Activated CD4-positive, alpha-beta memory T cell treated with anti-CD3 and anti-CD28 coated beads, Interleukin-2, amount 10 ng/mL, durations not matched to agents 7 days and 5 days (primary cell): ENCODE measurements at places on chromosomes 1 and 21. TPM values are rescaled to one million over a fixed set of nuclear protein-coding genes. Genes with fewer than 3 reads are reported as not detected.

ACTN2 gene
- not detected for total RNA-seq

LENEP gene
- total RNA-seq: 0.35 TPM

SNAPIN gene
- total RNA-seq: 35.0 TPM

KRTAP11-1 gene
- not detected for total RNA-seq

PDZK1 gene
- not detected for total RNA-seq

GRCh38 chr1:192766876-192767275, 42.0 kb upstream of the RGS2 start:
- peaks cover 12% of the 10 kb centered on the region for H3K4me1 ChIP-seq
- H3K4me3 ChIP-seq: no peak overlapping the region
- DNase-seq: no peak
- H3K27ac ChIP-seq: no peak overlapping the region
- H3K36me3 ChIP-seq: no peaks in the 10 kb centered on the region

GRCh38 chr1:47725511-47725991, 271.6 kb downstream of the TRABD2B start:
- H3K27me3 ChIP-seq: peaks cover 54% of the 10 kb centered on the region
- peaks cover 3% of the 10 kb centered on the region for H3K4me1 ChIP-seq
- H3K4me3 ChIP-seq: no peak overlapping the region
- H3K36me3 ChIP-seq: no peaks in the 10 kb centered on the region
- no peak for DNase-seq
- no peak overlapping the region for H3K27ac ChIP-seq

DNA sequence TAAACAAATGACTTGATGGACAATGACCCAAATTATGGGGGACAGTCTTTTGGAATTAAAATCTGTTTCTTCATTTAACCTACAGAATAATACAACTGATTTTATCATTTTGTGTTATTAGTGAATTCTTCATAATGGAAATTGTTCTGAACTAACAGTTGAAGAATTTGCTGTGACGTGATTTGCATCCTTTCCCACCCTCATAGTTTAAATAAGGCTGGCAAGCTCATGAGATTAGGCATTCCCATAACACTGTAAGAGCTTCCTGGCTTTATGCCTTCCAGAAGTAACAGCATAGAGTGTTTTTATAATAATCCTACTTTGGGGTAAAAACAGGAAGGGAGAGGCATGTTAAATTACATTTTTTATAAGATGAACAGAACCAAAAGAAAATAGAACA, 95.7 kb downstream of the ATP6V1G3 start:
- no peaks in the 10 kb centered on the region for H3K36me3 ChIP-seq
- no peak overlapping the region for H3K4me3 ChIP-seq
- H3K27me3 ChIP-seq: peaks cover 2% of the 10 kb centered on the region
- H3K4me1 ChIP-seq: peaks cover 11% of the 10 kb centered on the region

- peaks cover 6% of the 10 kb centered on the region for H3K27me3 ChIP-seq
- no peaks in the 10 kb centered on the region for H3K36me3 ChIP-seq
- no peaks in the 10 kb centered on the region for H3K4me1 ChIP-seq
- DNase-seq: no peak
- no peak overlapping the region for H3K27ac ChIP-seq
Observed at GRCh38 chr1:115491298-115492018, 150.3 kb upstream of the VANGL1 start.

DNA sequence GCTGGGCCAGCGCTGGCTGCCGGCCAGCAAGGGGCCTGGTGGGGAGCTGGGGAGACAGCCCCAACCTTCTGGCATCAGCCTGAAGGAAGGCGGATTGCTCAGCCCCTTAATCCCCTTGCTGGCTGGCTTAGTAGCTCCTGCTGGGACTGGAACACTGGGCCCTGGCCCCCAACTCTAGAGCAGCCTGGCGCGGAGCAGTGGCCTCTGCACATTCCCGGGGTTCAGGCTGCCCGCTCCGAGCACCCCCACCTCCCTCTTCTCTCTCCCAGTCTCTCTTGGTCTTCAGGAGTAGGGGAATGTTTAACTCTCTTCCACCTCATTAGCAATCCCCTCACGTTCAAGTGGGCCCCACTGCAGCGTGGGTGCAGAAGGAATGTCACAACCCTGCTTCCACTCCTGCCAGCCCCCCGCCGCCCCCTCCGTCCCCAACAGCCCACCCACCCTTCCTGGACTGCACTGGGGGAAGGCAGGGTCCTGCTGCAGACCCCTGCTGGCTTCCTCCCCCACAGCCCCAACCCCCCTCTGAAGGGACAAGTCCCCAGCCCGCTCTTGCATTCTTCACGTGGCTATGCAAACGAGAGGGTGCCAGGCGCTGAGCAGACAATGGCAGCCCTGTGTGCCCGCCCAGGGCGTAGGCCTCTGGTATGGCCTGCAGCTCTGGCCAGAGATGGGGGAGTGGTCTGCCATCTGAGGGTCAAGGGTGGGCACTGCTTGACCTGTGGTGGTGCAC, 980 bp upstream of the CLDN19 start:
- H3K4me3 ChIP-seq: no peak overlapping the region
- H3K36me3 ChIP-seq: peaks cover 3% of the 10 kb centered on the region
- no peak for DNase-seq
- H3K4me1 ChIP-seq: peaks cover 9% of the 10 kb centered on the region
- H3K27me3 ChIP-seq: no peaks in the 10 kb centered on the region

DNA sequence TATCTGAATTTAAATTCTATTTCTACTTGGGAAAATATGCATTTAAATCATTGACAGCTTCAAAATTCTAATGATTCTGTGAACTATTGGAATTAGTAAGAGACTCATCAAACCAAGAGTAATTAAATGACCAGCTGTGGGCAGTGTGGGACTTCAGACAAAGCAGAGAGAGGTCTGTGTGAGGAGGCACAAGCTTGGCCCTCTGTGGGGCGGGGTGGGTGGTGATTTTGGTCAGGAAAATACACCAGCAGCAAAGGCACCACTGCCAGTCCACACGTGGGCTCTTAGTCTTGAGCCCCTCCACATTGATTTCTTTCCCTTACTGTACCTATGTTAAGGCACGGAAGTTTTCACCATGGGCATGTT, 39.2 kb upstream of the RAB4A start:
- H3K36me3 ChIP-seq: no peaks in the 10 kb centered on the region
- no peak overlapping the region for H3K27ac ChIP-seq
- H3K4me1 ChIP-seq: peaks cover 5% of the 10 kb centered on the region
- DNase-seq: no peak
- no peak overlapping the region for H3K4me3 ChIP-seq

GRCh38 chr1:47579809-47580208, 142.0 kb downstream of the FOXD2 start:
- no peaks in the 10 kb centered on the region for H3K36me3 ChIP-seq
- peaks cover 29% of the 10 kb centered on the region for H3K27me3 ChIP-seq
- H3K4me3 ChIP-seq: no peak overlapping the region
- H3K4me1 ChIP-seq: no peaks in the 10 kb centered on the region
- H3K27ac ChIP-seq: no peak overlapping the region
- no peak for DNase-seq

DNA sequence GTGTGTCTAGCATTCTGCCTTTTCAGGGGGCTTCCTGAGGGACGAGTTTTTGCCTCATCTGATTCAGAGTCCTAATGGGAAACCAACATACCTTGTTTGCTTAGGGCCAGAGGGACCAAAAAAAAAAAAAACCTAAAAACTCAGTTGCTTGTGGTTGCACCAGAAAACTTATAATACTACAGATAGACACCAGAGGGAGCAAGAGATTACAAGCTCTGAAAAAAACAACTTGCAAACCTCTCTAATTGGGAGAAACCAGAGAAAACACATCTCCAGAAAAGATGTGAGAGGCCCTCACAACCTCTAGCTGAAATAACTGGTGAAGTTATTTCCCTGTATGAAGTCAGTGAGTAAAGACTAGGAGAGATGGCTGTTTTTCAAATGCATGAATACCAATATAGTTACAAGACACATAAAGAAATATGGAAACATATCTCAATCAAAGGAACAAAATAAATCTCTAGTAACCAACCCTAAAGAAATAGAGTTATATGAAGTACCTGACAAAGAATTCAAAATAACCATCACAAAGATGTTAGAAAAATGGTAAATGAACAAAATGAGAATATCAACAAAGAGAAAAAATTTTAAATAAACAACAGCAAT, 233.7 kb upstream of the NFIA start:
- no peak overlapping the region for H3K27ac ChIP-seq
- no peaks in the 10 kb centered on the region for H3K4me1 ChIP-seq
- no peaks in the 10 kb centered on the region for H3K36me3 ChIP-seq

DNA sequence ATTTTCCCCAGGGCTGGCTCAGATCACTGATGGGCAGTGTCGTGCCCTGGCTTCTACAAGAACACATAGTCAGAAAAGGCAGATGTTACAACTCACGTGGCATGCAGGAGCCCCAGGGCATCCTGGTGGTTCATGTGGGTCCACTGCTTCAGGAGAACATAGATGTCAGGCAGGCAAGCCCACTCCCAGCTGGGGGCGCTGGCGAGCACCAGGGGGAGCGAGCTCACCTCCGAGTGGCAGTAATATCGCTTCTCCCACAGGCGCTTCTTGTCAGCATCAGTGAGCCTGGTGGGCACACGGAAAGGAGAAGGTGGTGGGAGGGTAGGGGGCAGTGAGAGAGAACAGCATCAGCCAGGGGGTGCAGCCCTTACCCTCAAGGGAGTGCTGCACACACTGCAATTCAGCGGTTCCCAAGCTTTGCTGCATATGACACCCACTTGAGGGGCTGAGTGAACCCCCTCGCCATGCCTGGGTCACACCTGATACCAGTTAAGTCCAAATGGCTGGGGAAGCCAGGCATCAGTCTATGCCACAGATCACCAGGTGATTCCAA, 34.3 kb upstream of the PPP1R15B start:
- H3K27ac ChIP-seq: no peak overlapping the region
- peaks cover 68% of the 10 kb centered on the region for H3K36me3 ChIP-seq
- no peak overlapping the region for H3K4me3 ChIP-seq
- no peaks in the 10 kb centered on the region for H3K27me3 ChIP-seq
- peaks cover 57% of the 10 kb centered on the region for H3K4me1 ChIP-seq
- DNase-seq: peak; percentile 65

- H3K27me3 ChIP-seq: no peaks in the 10 kb centered on the region
- no peaks in the 10 kb centered on the region for H3K36me3 ChIP-seq
- no peak overlapping the region for H3K27ac ChIP-seq
- no peak overlapping the region for H3K4me3 ChIP-seq
- H3K4me1 ChIP-seq: peaks cover 6% of the 10 kb centered on the region
Observed at GRCh38 chr1:43042773-43043457, 84.2 kb upstream of the SLC2A1 start.

DNA sequence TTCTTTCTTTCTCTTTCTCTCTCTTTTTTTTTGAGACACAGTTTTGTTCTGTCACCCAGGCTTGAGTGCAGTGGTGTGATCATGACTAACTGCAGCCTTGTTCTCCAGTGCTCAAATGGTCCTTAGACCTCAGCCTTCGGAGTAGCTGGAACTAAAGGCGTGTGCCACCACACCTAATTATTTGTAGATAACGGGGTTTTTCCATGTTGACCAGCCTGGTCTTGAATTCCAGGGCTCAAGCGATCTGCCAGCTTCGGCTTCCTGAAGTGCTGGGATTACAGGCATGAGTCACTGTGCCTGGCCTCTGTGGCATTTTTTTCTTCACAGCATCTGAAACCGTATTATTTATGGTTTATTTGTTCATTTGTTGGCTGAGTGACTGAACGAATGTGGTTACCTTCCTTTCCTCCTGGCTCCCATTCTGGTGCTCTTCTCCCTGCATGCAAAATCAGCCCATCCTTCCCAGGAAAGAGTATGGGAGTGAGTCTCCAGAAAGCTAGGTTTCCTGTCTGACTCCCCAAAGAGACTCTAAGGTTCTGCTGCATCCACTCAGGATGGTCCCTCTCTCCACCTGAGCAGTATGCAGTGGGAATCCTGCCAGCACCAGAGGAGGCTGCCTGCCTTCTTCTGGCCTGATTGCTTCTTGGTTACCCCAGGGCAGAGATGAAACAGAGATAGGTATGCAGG, 155.0 kb upstream of the BEND5 start:
- no peaks in the 10 kb centered on the region for H3K27me3 ChIP-seq
- no peaks in the 10 kb centered on the region for H3K36me3 ChIP-seq
- H3K4me3 ChIP-seq: no peak overlapping the region
- DNase-seq: no peak
- H3K4me1 ChIP-seq: no peaks in the 10 kb centered on the region

DNA sequence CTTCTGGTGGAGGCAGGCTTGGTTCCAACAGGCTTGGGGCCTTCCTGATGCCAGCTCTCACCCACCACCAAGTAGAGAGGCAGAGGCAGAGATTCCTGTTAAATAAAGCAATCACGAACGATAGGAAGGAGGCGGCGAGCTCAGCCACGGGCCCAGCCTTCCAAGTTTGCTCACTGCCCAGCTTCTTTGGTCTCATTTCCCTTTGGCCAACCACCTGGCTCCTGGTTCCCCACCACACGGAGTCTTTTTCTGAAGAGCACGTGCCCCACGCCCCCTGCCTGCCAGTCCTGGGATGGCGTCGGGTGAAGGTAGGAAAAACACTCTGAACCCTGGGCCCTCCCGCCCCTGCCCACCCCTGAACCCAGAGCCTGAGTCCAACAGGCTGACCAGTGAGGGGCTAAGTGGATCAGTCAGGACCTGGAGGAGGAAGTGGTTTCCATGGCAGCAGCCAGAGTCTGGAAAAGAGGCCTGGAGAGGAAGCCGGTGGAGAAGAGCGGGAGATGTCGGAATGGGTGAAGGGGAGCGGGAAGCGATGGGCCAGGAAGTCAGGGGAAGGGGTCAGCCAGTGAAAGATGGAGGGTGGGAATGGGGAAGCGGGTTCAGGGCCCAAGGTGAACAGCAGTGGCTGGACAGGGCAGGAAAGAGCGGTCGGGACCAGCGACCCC, 158.2 kb upstream of the KLHDC7A start:
- no peak overlapping the region for H3K4me3 ChIP-seq
- H3K27ac ChIP-seq: no peak overlapping the region
- no peaks in the 10 kb centered on the region for H3K36me3 ChIP-seq
- DNase-seq: no peak

- H3K27ac ChIP-seq: peak overlapping the region; percentile 66
- H3K36me3 ChIP-seq: no peaks in the 10 kb centered on the region
- H3K4me1 ChIP-seq: peaks cover 66% of the 10 kb centered on the region
- H3K27me3 ChIP-seq: no peaks in the 10 kb centered on the region
- DNase-seq: no peak
Observed at GRCh38 chr1:234498448-234499118, 19.6 kb upstream of the TARBP1 start.

GRCh38 chr1:231515748-231516147, 12.7 kb upstream of the TSNAX start:
- peaks cover 11% of the 10 kb centered on the region for H3K27me3 ChIP-seq
- no peak overlapping the region for H3K4me3 ChIP-seq
- H3K4me1 ChIP-seq: peaks cover 2% of the 10 kb centered on the region
- no peak for DNase-seq

GRCh38 chr1:177650947-177651346, 318.9 kb downstream of the SEC16B start:
- no peak overlapping the region for H3K27ac ChIP-seq
- no peak overlapping the region for H3K4me3 ChIP-seq
- H3K36me3 ChIP-seq: no peaks in the 10 kb centered on the region
- no peaks in the 10 kb centered on the region for H3K4me1 ChIP-seq
- no peaks in the 10 kb centered on the region for H3K27me3 ChIP-seq
- DNase-seq: no peak
